ENCODE measurements at places on chromosomes 2 and 18. TPM values are rescaled to one million over a fixed set of nuclear protein-coding genes. Genes with fewer than 3 reads are reported as not detected.

ATP6V1B1 gene
- total RNA-seq = 37.5 TPM

DSG3 gene
- 79.9 TPM for total RNA-seq

METTL5 gene
- total RNA-seq = 39.3 TPM

STARD6 gene
- total RNA-seq = not detected

DTNB gene
- total RNA-seq = 15.2 TPM

CHRND gene
- total RNA-seq = not detected

SP140 gene
- total RNA-seq = 1.3 TPM

GRCh38 chr18:77135339-77136075 lies 2.9 kb upstream of the MBP start:
- peak; percentile 53 for DNase-seq

- DNase-seq = no peak
Measured at GRCh38 chr2:129905664-129906081, 73.8 kb upstream of the RAB6C start.

DNA sequence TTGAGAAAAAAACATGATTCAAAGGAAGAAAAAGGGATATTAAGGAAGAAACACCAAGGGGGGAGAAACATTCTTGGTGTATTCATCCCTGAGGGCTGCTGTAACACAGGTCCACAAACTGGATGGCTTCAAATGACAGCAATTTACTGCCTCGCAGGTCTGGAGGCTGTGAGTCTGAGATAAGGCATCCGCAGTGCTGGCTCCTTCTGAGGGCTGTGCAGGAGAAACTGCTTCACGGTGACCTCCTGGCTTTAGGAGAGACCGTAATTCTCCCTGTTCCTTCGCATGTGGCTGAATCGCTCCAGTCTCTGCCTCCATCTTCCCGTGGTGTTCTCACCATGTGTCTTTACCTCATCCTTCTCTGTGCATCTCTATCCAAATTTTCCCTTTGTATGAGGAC lies 490.7 kb downstream of the EIPR1 start:
- no peak for DNase-seq

- DNase-seq = no peak
Measured at GRCh38 chr2:15892151-15892880, 48.0 kb upstream of the MYCN start.

GRCh38 chr2:237943395-237944094 lies 23.3 kb upstream of the UBE2F start:
- DNase-seq = no peak

DNA sequence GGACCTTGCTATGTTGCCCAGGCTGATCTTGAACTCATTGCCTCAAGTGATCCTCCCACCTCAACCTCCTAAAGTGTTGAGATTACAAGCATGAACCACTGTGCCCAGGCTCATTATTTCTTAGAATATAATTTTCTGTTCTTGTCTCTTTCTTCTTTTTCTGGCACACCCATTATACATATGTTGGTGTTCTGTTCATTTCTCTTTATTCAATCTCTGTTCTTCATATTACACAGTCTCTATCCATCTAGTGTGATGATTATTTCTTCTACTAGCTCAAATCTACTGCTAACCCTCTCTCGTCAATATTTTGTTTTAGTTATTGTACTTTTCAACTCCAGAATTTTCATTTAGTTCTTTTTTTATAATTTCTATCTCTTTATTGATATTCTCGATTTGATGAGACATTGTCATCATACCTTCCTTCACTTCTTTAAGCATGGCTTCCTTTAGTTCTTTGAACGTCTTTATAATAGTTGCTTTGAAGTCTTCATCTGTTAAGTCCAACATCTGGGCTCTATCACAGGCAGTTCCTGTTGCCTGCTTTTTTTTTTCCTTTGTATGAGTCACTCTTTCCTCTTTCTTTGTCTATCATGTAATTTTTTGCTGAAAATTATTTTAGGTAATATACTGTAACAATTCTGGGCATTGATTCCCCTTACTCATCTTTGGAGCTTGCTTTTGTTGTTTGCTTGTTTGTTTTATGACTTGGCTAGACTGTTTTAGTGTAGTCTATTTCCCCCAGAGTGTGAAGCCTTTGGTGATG lies 196.4 kb upstream of the NABP1 start:
- no peak for DNase-seq

DNA sequence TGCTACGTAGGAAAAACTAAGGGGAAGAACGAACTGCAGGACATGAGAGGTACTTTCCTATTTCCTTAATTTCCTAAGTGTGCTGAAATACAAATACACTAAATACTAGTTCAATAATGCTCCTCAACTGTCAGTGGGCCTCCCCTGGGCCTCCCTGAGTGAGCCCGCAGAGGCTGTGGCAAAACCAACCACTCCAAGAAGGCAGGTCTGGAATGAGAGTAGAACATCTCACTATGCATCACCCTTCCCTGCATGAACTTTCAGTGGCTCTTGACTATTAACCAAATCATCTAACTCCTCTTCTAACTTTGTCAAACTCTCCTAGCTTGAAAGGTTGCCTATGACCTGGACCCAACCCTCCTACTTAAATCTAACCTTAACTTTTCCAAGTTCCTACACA lies 84.6 kb downstream of the THADA start:
- DNase-seq = no peak

- no peak for DNase-seq
Measured at GRCh38 chr2:650343-651310, 26.6 kb downstream of the TMEM18 start.

DNA sequence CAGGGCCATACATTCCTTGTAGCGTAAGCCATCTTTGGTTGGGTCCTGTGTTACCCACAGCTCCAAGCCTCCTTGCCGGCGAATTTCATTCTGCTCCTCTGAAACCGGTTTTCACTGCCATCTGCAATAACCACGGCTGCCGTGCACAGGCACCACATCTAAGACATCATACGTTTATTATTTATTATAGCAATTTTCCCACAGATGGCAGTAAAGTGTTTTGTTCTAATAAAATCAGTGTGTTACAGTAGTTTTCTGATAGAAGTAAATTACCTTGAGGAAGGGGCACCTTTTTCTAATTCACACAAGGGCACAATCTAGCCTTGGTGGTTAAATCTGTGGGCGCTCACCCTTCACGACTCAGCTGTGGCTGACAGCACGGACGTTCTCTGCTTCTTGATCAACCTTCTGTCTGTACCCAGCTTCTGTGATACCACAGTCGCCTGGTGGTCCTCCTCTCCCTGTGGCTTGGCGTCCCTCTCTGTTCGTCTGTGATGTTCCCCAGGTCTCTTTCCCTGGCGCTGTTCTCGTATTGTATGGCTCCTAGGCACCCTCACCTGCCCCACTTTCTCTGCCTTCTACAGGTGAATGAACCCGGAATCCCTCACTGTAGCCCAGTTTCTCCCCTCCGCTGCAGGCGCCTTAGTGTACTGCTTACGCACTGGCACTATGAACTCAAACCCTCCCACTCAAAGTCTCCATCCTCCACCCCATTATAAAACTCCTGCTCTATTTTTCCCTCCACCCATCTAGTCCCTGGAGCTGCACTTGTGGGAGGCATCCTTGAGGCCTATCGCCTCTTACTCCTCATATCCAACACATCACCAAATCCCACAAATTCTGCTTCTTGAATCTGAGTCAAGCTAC lies 236.8 kb downstream of the DYSF start:
- DNase-seq = no peak

GRCh38 chr2:71882236-71882946 lies 265.3 kb downstream of the CYP26B1 start:
- DNase-seq = peak; percentile 82
